ENCODE measurements at places on chromosomes 5 and 9.

GRCh38 chr5:159101685-159102084 is 2.0 kb upstream of the EBF1 start:
- no peak for DNase-seq

DNA sequence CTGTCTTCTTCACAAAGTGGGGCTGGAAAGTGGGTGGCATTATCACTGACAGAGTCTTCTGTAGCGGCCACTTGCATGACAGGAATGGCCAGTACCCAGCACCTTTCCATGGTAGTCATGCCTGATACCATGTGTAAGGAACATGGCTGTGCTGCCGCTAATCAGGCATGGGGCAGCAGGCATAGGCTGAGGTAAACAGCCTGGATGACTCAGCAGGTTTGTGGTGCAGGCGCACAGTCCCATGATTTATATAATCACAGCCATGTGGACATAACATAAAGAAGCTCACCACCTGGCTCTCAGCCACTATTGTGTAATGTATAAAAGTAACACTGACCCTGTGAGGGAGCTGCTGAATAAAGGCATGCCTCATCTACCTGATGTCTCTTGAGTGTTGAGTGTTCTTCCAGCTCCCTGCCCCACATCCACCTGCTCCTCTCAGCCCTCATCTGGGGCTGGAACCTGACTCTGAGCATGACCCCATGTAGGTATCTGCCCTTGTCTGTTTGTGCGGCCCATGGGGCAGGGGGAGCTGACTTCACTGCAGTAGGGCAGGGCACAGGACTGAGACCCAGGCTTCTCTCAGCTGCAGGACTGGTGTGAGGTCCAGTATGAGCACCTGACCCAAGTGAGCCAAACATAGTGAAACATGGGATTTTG is 13.2 kb upstream of the ICE1 start:
- DNase-seq, result no peak

DNA sequence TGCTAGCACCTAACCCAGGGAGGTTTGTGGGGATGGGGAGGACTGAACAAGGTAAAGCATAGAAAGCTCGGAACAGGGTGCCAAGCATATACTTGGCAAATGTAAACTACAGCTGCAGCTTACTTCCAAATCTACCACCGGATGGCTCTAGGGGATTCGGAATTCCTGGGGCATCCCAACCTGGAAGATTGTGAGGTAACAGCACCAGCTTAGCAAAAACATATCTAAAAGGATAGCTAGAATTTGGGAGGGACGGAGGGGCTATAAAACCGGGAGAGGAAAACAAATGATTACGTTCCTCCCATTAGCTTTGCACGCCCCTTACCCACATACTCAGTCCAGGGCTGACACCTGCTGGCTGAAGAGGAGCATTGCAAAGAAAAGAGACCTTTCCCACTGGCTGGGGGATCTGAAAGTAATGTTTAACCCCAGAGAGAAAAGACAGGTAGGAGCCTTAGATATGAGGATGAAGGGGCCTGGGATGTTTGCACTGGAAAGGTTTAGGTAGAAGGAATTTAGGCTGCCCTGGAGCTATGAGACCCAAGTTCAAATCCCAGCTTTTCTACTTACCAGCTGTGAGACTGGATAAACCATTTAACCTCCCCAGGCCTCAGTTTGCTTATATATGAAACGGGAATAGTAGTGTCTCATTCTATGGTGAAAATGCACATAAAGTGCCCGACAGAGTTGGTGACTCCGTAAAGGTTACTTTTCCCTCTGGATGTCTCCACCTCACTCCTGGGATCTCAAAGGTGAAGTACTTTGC is 73.6 kb downstream of the FAM114A2 start:
- DNase-seq, result no peak

- no peak for DNase-seq
Observed at GRCh38 chr9:86134361-86134760, 35.0 kb upstream of the GOLM1 start.

DNA sequence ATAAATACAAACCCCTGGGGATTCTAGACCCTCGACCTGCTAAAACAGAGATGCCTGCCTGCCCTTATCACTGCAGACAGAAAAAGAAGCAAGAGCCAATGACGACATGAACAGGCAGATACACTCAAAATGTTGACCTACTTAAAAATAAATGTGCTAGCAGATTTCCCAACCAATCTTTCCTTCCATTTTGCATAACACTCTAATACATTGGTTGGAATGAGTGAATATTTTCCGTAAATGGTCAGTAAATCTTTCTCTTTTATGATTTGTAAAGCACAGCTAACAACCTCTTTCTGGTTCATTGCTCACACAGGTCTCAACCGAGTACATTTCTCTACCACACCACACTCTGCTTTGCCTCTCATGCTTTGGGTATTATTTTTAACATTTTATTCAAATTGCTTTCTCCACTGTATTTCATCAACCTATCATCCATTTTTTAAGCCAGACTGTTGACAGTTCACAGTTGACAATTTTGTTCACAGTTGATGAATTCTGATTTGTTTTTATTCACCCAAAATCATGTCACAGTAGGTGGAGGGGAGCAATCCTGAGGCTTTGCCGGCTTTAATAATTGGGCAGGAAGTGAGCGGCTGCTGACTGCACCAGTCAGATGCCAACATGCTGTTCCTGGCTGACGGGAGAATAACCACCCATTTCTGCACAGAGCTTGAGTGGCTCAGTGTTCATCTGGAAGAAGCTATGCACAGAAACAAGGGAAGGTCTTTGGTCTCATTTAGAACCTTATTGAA is 426.6 kb downstream of the SPOCK1 start:
- no peak for DNase-seq

- no peak for DNase-seq
Observed at GRCh38 chr9:97557606-97558095, 56.2 kb downstream of the TMOD1 start.

DNA sequence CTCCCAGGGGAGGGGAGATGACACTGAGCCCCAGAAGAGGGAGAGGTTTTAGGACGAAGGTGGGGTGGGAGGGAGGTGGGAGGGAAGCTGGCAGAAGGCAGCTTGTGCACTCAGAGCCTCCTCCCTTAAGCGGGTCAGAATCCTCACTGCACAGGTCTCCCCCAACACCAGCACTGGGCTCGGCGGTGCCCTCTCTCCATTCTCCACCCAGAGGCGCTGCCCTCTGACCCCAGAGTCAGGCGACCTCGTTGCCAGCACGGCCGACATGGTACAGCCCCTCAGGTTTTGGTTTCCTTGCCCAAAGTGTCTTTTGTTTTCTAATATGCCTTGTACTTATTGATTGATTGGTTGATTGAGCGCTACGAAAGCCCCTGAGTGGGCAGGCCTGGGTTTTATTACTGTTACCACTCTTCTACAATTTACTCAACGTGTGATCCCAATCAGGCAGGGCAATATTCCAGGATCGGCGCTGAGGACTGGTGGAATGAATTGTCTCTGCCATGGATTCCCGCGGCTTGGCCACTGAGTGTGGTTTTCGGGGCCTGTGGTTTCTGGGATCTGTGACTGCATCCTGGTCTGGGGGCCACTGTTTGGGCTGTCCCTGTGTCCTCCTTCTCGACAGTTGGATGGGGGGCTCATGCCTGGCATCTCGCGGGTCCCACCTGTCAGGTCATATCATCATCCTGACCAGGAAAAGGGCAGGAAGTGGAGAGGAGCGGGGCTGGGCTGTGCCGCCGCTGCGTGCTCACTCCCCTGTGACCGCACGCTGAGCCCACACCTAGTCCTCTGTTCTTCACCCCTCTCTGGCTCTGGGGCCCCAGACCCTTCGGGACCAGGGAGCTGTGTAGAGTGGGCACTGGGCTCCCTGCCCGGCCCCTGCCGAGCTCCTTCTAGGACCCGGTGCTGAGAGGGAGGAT is 9.6 kb upstream of the FCN2 start:
- no peak for DNase-seq

- no peak for DNase-seq
Observed at GRCh38 chr5:14998491-14998890, 126.9 kb upstream of the ANKH start.

All from activated CD8-positive, alpha-beta memory T cell treated with anti-CD3 and anti-CD28 coated beads for 4 hours (primary cell).